Central memory CD4-positive, alpha-beta T cell (primary cell): ENCODE measurements at places on chromosomes 2 and 18.

- no peak for DNase-seq
Measured at GRCh38 chr2:240644171-240644651, 18.9 kb downstream of the GPR35 start.

DNA sequence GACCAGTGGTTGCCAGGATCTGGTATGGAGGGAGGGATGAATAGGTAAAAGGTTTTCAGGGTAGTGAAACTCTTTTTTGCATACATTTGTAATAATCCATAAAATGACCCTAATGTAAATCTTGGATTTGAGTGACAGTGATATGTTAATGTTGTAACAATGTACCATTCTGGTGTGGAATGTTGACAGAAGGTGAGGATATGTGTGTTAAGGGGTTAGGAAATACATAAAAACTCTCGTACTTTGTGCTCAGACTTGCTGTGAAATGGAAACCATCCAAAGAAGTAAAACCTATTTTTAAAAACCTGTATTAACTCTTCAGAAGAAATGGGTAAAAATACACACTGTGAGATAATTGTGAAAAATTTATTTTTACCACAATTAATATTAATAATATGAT, 66.2 kb downstream of the SYT4 start:
- DNase-seq, result no peak

- DNase-seq, result no peak
Measured at GRCh38 chr2:5991305-5991968, 299.3 kb downstream of the SOX11 start.

- DNase-seq, result no peak
Measured at GRCh38 chr18:46152436-46152807, 48.2 kb downstream of the HAUS1 start.

DNA sequence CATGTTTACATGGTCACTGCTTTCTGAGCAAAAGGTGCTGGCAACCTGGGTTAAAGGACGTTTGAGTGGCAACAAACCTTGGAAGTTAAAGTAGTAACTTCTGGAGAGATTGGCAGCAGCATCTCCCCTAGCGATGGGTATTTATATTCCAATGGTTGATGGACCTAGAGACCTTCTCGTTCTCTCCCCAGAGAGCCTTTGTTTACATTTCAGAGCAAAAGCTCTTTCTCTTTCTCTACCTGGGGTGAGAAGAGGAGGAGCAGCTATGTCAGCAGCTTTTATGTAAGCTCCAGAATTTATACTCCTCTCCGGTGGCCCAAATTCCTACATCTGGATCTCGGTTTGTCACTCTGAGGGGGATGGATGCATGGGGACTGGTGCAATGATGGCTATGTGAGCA, 213.7 kb upstream of the ARL4C start:
- no peak for DNase-seq

DNA sequence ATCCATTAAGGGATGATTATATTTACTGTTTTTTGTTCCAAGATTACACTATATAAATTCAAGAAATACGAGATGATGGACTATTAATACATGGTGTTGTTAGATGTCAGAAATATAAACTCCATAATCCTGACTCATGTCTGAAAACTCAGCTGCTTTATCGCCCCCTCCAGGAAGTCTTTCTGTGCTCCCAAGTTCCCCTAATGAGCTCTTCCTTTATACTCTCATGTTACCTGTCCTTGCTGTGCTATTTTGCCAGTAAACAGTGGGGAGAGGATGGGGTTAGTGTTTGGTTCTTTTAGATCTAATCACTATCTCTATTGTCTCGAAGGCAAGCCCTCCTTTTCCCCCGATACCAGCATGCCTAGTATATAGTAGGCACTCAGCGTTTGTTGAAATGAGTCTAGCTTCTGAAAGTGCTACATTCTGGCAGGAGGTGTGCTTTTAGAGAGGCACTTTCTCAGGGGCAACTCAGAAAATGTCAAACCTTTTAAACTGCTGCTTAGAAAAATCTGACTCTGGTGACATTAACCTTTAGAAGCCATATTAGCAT, 21.4 kb upstream of the BARD1 start:
- DNase-seq, result no peak

DNA sequence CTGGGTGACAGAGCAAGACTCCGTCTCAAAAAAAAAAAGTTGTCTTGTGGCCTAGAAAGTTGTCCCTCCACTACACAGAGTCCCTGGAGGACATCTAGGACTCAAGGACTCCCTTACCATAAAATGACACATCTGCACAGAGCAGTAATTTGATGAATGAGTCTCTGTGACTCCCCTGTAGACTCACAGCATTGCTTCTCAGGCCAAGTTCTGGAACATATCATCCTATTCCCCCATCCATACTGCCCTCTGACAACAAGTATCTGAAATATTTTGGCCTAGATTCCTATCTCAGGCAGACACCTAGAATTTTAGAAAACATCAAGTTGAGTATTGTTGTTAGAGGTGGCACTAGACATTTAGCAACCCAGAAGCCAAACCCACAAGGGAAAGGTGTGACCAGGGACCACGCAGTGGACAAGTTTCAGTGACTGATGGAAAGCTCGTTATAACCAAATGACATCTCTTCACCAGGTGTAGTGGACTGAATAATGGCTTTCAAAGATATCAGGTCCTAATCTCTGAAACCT, 97.9 kb upstream of the ATP8B1 start:
- no peak for DNase-seq

- DNase-seq, result no peak
Measured at GRCh38 chr18:13386891-13387801, 168.6 kb downstream of the LDLRAD4 start.

GRCh38 chr2:150887926-150888325, 373.7 kb downstream of the RBM43 start:
- no peak for DNase-seq

DNA sequence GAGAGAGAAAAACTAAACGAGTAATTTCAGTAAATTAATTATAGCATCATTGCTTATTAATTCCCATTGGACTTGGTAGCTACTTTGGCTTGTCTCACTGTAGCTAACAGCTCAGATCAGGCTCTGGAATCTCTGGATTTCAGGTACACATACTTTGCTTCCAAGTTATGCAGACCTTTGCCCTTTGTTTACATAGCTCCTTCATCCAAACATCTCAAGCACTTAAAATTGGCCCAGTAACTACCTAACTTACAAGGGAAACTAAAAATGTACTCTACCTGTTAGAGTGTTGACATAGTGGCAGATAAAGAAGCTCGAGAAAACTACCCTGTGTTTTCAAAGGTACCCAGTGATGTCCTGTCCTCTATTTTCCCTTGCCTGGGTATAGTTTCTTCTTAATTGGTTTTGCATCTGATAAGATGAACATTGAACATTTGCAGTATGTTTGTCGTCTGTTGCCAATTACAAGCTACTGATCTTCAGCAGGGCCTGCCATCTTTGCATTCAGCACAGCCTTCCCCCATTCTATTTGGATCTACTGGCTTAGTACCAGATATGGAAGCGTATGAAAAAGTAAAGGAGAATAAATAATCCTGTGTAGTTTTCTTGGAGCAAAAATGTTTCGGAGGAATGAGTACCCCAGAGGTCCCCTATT, 601.5 kb upstream of the FANCL start:
- no peak for DNase-seq

- no peak for DNase-seq
Measured at GRCh38 chr18:54019641-54020040, 204.8 kb downstream of the MBD2 start.

GRCh38 chr2:209368914-209369313, 54.9 kb upstream of the MAP2 start:
- DNase-seq, result no peak

DNA sequence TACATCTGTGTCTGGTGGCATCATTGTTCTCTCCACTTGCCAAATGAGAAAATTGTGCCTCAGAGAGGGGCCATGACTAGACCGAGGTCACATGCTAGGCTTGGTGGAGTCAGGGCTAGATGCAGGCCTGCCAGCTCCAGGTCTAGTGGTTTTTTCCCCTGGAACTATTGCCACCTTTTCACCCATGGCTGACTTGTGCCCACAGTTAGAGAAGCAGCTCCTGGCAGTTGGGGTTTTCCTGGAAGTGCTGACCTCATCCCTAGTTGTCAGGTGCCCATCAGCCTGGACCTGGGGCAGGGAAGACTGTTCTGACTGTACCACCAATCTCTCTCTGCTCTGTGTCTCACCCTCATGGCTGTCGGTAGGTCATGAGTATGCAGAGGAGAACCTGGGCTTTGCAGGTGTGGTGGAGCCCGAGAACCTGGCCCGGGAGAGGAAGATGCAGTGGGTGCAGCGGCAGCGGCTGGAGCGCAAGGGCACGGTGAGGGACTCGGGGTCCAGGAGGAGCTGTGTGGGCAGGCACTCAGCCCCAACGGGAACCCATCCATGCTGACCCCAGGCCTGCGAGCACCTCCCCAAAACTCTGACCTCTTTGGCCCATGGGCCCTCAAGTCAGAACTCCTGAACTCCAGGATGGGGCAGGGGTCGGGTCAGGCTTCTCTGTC, 12.4 kb upstream of the CATIP start:
- DNase-seq, result no peak

DNA sequence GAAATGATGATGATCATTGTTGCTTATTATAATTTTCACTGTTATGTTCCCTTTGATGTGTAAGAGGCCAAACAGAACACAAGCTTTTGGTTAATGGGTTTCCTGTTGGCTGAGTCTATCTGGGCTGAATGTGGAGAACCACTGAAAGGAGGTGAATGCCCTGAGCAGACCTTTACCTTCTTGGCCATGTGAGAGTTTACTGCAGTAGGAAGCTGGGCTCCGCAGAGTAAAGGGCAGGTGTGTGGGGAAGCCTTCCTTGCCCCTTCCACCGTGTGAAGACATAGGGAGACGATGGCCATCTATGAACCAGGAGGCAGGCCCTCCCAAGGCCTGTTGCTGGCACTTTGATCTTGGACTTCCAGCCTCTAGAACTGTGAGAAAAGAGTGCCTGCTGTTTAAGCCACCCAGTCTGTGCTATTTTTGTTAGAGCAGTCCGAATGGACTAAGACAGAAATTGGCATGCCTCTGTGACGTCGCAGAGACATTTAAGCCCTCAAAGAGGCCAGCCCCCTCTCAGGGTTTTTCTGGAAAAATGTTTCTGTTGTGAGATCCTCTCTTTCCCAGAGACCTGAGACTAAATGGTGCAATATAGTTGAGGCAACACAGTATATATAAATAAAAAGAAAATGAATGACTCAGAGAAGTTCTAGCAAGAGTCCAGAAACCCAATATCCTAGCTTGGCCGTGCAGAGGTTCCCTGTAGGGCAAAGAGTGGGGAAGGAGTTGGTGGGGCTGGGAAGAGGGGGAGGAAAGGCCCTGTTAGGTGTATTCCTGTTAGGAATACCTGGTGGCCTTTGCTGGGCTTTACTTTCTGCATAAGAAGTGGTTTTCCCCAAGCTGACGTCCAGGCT, 121.9 kb upstream of the LGALSL start:
- DNase-seq, result no peak

DNA sequence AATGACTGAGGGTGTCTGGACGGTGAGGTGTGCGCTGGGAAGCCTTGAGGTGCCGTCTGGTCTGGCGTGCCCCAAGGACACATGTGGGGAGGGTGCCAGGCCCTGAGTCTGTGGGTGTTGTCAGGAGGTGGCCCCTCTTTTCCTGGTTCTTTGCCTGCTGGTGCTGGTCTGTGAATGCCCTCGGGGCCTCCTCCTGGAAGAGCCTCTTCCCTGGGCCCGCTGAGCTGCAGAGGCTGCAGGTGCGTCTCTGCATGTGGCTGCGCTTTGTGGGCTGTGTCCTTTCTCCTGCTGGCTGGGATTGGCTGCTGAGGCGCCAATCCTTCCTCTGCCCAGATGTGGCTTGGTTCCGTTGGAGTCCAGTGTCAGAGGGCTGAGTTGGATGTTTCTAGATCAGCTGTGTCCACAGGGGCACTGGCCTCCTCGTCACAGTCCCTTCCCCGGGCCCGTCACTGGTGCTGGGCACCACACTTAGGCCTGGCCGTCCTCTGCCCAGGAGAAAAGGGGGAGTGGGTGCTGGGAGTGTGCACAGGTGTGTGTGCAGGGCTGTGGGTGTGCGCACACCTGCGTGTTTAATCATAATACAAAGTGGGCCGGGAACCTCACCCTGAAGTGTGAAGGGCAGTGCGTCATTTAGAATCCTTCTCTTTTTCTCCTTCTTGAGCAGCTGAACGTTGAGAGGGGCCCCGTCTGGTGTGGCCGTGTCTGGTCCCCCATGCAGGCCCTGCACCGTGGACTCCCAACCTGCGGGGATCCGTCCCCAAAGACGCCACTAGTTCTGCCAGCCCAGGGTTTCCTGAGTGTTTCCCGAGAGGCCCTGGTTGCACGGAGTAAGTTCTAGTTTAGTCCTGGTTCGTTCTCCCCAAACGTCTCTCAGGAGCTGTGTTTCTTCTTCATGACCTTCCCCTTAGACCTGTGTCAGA, 35.5 kb downstream of the RTP5 start:
- no peak for DNase-seq

- no peak for DNase-seq
Measured at GRCh38 chr2:205734436-205735037, 52.2 kb downstream of the NRP2 start.

DNA sequence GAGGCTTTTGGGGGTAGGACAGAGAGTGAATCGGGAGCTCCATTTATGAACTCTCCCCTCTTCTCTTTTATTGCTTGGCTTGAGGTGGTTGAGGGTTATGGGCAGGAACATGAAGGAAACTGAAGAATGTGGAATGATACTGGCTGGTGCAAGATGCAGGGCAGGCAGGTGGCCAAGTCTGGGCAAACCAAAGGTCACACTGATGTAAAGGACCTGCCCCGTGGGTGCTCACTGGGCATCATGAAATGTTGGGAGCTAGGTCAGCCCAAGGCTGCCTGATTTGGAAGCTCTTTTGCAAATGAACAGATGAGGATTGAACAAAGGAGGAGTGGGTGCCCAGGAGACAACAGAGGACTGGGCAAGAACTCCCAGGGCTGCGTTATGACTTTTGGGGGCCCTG, 328.9 kb downstream of the CLIP4 start:
- DNase-seq, result no peak

GRCh38 chr2:226080334-226080733, 680.8 kb downstream of the NYAP2 start:
- no peak for DNase-seq

DNA sequence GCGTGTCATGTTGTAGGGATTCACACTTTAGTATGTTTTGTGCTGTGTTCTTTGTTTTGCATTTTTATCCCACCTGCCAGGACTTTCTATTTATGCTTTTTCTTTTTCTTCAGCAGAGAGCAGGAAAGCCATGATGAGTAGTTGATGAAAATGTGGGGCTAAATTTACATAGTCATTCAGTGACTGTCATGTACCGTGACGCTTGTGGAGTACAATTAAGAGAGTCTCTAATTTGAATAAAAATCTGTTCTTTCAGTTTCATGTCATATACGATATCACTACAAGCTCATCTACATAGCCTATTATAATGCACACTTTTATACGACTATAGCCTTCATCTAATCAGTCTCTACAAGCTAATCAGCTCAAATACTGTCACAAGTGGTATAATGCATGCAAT, 112.7 kb upstream of the SPATS2L start:
- DNase-seq, result no peak

DNA sequence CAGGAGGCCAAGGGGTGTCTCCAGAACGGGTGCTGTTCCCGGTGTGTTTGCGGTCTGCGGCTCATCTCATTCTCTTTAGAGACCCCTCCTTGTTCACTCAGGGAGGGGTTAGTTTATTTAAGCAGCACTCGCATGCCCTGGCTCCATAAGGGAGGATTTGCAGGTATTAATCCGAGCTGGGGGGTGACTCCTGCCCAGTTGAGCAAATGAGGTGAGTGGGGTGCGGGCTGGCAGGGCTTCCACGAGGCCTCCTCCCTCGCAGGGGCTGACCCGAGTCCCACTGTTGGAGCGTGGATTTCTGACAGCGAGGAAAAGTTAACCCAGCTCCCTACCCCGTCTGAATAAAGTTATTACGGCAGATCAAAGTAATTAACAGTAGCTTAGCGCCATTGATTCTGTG, 371.8 kb upstream of the SALL3 start:
- no peak for DNase-seq
